ENCODE measurements at places on chromosomes 7 and 10.

DNA sequence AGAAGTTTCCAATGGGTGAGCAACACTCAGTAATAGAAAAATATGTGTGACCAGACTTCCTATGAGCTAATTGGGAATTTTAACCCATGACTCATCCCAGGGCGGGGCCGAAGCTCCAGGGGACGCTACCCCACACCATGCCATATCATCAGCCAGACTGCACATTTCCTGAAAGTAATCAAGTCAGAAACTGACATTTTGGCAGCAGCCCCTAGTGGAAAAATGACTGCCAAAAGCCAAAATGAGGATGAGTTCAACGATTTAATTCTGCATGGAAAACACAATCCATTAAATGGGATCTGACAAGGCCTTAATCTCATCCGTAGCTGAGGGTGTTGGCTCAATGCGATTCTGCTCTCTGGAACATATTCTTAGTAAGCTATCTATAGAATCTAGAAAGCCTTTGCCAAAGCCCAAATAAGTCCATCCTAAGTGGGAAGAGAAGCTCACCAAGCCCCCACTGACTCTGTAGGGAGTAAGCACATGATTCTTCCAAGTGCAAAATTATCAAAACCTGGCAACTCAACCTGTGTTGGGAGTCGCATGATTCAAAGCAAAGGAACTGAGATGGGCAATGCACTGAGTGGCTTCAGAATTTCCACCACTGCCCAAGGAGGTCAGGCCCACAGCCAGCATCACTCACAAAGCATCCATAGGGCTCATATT is 93.1 kb upstream of the PDE1C start:
- no peak for DNase-seq

DNA sequence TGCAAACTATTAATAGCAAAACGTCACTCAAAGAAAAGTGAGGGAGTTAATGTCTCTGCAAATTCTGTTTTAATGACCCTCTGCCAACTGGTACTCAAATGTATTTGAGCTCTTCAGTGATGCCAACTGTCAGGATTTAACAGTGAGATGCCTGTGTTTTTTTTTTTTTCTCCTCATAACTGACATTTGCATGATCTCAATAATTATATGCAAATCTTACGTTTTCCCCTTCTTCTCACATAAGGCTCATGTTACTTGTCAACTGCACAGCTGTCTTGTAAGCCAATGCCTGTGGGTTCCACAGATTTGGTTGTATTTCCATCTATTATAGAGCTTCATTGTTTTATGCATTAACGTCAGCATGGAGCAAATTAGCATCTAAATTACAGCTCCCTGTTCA is 38.2 kb downstream of the PPP1R3A start:
- DNase-seq = no peak

DNA sequence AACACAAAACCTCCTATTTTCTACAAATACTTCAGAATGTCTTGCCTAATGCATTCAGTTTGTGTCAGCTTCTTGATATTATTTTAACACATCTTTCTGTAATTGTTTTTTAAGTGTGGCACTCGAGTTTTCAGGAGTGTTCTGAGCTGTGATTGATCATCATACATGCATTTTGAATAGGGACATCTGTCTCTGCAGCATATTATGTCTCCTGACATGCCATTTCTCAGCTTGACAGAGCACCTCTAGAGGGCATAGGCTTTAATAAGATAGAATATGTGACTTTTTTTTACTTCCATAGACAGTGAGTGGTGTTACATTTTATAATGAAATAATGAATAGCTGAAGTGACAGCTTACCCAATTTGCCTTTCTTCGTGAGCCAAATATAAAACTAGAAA is 219.2 kb upstream of the HDAC9 start:
- DNase-seq = no peak

GRCh38 chr7:75915416-75916156 is 631 bp downstream of the POR start:
- DNase-seq = peak; percentile 57

DNA sequence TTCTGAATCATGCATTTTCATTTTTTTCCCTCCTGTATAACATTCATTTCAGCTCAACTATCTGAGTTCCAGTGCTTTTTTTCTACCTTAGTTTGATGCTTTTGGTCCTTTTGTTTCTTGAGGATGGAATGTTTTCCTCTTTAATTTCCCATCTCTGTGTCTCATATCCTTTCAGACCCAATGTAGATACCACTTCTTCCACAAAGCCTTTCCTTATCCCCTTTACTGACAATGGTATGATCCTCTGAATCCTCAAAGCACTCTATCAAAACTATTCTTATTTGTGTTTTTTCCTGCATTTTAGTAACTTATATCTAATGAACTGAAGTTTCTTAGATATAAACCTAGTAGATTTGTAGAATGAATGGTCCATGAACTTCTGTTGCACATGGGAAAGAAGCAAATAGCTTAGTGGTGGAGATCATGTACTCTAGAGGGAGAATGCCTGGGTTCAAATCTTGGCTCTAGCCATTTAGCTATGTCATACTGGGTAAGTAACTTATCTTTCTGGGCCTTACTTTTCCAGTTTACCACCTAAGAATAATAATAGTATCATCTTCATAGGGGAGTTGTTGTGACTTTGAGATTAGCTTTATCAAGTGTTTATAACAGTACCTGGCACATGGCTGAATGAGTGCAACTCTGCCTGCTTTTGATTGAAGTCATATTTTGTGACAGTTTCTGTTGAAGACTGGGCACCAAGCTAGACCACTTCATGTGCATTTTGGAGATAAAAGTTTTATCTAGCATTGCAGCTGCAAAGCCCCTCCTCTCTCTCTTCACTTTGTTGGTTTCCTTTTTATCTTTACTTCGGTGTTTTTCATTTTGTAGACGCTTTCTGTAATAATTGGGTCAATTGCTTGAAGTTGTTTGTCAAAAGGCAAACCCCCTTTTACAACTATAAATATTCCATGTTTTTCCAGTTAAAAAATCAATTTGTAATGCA is 18.5 kb downstream of the STAM start:
- DNase-seq = no peak

- DNase-seq = no peak
Measured at GRCh38 chr7:23075571-23075970, 30.0 kb upstream of the KLHL7 start.

DNA sequence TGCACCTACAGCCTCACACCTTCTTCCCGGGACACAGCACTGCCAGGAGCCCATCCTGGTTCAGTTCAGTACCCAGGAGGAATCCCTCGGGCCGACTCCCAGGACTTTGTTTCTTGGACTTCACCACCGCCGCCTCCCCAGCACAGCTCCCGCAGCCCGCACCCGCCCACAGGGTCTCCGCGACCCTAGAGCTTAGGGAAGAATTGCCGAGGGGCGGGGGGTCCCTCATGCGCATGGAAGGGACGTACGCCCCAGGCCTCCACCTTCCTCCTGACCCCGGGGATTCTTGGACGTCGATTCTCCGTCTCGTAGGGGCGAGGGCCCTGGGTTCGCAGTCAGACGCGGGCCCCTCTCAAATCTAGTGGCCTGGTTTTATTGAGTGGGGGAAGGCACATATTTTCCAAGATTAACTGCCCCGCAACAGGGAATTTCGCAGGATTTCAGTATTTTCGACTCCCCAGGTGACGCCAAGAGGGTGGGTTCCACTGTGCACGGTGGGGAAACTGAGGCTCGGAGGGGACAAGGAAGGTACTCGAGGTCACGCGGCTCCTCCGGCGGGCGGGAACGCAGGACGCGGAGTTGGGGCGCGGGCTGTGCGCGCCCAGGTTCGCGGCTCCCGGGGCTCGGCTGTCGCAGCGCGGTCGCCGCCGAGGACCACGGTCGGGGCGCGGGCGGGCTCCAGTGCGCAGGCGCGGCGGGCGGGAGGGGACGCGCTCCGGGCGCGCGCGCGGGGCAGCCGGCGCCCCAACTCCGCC is at the start of gene ADCY1:
Gene ADCY1, plus strand, starts transcription at position 708 of the 755 bp plus-strand sequence. CDS start 176 bp downstream, outside the sequence.
- DNase-seq = peak; percentile 80

DNA sequence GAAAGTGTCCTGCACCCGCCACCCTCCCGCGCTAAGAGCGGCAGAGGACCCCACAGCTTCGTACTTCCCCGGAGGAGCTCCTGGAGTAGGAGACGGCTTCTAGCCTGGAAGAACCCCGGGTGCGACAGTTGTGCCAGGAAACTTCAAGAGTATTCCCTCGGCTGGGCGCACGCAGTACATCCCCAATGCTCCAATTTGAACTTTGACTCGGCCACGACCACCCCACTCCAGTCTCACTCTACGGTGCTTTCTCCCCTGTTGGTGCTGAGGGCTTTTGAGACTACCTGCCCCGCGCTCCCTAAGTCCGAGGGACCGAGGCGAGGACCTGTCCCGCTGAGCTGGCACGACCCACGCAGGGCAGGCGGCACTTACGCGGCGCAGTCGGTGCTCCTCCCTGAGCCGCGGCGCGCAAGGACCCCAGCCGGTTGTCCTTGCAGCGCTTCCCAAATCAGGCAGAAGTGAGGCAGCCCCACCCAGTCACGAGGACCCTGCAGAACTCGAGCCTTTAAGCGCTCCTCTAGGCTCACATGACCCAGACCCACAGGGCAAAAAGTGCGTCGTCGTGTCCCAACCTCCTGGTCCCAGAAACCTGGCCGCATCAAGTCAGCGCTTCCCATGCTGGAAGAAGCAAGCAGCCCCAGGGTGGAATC is at the start of gene CPVL:
Gene CPVL, minus strand, starts transcription at position 481 of the 650 bp plus-strand sequence. CDS start 25,476 bp downstream, outside the sequence.
- DNase-seq = no peak

GRCh38 chr10:600876-601659 is 88.4 kb downstream of the DIP2C start:
- no peak for DNase-seq

- no peak for DNase-seq
Measured at GRCh38 chr10:73648975-73649829, 6.6 kb downstream of the SYNPO2L start.

GRCh38 chr7:8638076-8638475 is 204.7 kb downstream of the NXPH1 start:
- no peak for DNase-seq

DNA sequence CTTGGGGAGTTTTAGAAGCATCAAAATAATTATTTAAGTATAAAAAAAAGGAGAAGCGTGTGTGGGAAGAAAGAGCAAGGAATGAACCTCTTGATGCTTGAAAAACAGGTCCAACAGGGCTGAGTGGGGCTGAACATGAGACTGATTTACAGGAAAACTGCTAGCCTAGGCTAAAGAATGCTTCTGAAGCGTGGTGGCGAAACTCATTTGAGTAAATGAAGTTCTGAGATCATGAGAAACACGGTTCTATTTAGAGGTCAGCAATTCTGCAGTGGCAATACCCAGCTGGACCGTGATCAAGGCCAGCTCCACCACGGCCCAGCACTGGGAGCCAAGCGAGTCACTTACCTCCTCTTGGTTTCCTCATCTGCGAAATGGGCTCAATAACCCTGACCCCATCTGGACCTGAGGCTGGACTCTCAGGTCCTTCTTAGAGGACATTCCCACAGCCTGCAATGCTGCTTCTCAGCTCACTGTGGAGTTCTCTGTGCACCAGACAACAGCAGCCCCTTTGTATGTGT is 140.1 kb upstream of the ADAM12 start:
- no peak for DNase-seq

GRCh38 chr10:3874990-3875841 is 90.2 kb upstream of the KLF6 start:
- peak; percentile 57 for DNase-seq

DNA sequence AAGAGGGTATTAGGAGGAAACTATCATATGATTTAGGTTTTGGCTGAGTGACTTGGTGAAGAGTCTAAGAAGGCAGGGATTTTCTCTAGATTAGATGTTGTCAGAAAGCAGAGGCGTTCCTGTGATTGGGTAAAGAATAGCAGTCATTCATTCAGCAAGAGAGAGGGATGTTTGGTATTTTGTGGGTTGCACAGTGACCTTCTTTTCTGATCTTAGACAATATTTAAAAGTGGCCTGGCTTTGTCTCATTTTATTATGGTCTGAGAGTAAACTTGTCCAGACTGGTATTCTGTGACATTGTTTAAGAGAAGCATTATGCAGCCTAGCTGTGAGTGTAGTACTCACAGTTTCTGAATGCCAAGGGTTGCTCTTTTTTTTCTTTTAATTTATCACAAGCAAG is 18.5 kb downstream of the HYAL4 start:
- DNase-seq = no peak

Data from GM20000 (cell line).